EH (cell line): ENCODE measurements at places on chromosomes 2 and 18.

GRCh38 chr2:173126819-173127218 lies 51.2 kb downstream of the MAP3K20 start:
- DNase-seq, result peak; percentile 67

- peak; percentile 13 for DNase-seq
Measured at GRCh38 chr18:9608298-9608697, 6.1 kb downstream of the PPP4R1 start.

GRCh38 chr2:28746429-28747111 lies 5.1 kb upstream of the PPP1CB start:
- no peak for DNase-seq

DNA sequence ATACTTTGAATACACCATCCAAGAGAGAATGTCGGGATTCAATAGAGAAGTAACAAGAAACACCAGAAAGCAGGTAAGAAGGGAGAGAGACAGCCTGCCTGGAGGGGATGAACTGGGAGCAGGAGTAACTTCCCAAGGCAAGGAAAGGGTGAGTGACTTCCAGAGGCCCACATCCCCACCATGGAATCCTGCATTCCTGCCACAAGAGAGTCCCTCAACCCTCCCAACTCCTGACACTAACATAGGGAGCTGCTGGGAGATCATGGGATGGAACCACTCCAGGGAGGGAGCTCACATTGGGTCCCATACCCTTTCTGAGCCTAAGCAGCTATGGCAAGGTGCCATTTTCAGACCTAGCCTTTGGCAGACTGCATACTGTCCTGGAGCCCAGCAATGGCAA lies 5.5 kb upstream of the TMEM163 start:
- no peak for DNase-seq

DNA sequence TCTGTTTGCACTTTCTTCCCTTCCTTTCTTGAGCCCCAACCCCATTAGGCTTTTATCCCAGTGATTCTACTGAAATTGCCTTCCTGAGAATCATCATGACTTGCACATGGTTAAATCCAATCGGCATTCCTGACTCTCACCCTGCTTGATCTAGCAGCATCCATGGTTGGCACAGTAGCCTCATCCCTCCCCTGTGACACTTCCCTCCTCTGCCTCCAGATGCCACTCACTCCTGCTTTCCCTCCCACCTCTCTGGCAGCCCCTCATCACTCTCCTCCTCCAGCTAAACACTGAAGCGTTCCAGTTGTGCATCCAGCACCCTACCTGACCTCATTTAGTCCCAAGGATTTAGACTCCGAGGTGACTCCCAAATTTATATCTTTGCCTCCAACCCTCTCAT lies 114.7 kb downstream of the GALNT14 start:
- no peak for DNase-seq
